ENCODE measurements at places on chromosomes 5 and 9.
A peak's percentile ranks its signal among the peaks of the same experiment; 100 is the strongest.

- no peak for DNase-seq
Observed at GRCh38 chr9:529731-530130, 311.8 kb upstream of the DMRT1 start.

GRCh38 chr5:179816796-179817469 lies 3.8 kb upstream of the SQSTM1 start:
- no peak for DNase-seq

DNA sequence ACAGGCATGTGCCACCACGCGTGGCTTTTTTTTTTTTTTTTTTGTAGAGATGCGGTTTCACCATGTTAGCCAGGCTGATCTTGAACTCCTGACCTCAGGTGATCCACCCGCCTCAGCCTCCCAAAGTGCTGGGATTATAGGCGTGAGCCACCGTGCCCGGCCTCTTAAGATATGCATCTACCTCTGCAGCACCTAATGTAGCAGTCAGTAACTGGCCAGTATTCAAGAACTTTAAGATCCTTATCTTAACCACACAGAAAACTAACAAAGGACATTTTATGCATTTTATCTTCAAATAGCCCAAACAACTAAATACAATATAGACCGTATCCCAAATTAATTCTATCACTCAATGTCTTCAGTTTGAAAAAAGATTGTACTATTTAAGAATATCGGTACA lies 618.7 kb downstream of the TLE1 start:
- DNase-seq = no peak

- DNase-seq = no peak
Observed at GRCh38 chr9:88957526-88957925, 33.7 kb upstream of the S1PR3 start.

GRCh38 chr5:144731786-144732185 lies 561.1 kb downstream of the KCTD16 start:
- no peak for DNase-seq

DNA sequence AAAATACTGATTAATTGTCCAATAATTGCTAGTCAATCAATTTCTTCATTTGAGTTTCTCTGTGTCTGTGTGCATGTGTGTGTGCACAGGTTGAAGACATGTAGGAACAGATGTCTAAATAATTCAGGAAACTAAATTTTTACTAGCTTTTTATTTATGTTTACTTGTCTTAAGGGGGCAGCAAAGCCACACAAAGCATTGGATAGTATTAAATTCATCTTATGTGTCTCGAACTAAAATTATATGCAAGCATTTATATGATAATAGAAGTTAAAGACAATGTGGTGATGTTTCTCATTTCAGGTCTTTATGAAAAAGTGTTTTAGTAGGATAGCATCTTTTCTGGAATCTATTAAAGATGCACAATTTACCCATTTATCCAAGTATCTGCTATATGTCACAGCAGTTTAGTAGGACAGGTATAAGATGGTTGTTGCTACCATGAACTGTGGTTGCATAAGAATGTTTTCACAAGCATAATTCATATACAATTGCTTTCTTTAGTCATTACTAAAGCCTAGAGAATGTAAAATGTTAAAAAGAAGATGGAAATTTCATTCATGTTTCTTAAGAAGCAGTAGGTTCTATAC lies 784.6 kb upstream of the NUDT12 start:
- peak; percentile 79 for DNase-seq

GRCh38 chr5:52725065-52725746 lies 62.5 kb upstream of the ITGA1 start:
- peak; percentile 26 for DNase-seq

DNA sequence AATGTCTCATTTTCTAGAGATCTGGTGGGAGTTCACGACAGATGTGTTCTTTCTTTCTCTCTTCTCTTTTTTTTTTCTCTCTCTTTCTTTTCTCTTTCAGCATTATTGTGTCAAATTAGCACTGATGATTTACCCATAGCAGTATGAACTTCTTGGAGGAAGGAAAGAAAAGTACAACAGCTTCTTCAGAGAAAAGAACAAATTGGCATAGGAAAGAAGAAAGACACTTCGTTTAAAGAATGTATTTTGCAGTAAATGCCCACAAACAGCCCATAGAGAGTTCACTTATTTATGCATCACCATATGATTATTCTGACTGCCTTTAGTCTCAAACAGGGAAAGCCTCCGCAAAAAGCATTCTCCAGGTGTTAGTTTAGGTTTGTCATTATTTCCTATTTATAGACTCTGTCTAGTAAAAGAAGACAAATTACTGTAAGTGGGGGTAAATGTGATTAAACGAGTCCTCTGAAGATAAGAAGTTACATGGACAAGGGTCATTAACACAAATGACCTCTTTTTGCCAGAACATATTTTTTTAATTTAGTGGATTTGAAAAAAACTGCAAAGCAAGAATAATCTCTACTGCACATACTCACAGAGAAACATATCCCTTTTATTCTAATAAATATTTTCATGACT lies 68.0 kb downstream of the POU5F2 start:
- no peak for DNase-seq

DNA sequence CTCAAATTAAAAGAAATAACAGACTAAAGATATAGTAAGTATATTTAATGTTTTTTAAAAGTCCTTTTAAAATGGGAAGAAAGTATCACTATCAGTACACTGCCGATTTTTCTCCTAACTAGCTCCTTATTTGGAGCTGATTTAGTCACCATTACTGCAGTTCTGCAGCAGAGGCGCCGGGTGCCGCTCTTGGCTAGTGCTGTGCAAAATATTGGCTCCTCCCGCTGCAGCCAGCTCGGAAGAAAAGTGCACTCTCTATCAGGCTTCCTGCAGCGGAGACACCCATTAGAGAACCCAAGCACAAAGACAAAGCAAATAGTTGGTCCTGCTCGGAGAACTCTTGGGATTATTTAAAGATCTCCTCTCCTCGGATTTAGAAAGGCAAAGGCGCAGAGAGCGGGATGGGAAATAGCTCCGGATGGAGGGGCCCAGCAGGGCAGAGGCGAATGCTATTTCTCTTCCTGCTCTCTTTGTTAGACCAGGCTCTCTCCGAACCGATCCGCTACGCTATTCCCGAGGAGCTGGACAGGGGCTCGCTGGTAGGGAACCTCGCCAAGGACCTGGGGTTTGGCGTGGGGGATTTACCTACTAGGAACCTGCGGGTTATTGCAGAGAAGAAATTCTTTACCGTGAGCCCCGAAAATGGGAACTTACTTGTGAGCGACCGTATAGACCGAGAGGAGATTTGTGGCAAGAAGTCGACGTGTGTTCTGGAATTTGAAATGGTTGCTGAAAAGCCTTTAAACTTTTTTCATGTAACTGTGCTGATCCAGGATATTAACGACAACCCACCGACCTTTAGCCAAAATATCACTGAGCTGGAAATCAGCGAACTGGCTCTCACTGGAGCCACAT lies at the start of gene PCDHGB3:
Gene PCDHGB3 (plus strand): TSS at position 249 of the 855 bp plus-strand sequence. CDS start 153 bp downstream, at position 402.
- DNase-seq = no peak

DNA sequence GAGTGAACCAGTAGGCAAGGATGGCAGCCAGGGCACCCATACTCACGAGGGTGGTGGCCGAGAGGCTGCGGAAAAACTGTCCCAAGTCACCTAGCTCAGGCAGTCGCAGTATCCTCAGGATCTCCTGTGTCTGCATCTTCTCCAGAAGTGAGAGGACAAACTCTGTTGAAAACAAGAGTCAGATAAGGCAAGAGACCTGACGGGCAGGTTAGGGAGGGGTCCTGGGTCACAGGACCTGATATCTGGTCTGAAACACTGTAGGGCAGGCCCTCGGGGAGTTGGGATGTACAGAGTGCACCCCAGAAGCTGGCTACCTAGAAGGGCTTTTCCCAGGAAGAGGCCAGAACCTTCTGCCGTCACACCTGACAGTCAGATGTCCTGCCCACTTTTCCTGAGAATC lies 17.4 kb downstream of the ACSL6 start:
- DNase-seq = no peak

DNA sequence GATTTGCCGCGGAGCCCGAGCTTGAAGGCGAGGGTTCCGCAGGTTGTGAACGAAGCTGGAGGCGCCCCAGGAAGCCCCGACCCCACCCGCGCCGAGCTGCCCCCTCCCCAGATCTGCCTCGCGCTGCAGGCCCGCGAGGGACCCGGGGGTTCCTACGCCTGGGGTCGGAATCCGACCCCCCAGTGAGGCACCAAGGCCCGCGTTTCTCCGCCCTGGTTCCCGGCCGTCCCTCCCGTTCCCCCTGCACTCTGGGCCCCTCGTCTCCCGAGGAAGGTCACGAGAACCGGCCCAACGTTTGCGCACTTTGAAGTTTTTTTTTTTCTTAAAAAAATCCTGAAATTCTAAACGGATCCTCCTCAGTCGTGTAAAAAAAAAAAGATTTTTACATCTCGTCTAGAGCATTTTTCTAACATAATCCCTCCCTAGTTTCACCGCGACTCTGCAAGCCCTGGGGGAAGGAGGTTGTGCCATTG lies 880 bp upstream of the GFPT2 start:
- no peak for DNase-seq

DNA sequence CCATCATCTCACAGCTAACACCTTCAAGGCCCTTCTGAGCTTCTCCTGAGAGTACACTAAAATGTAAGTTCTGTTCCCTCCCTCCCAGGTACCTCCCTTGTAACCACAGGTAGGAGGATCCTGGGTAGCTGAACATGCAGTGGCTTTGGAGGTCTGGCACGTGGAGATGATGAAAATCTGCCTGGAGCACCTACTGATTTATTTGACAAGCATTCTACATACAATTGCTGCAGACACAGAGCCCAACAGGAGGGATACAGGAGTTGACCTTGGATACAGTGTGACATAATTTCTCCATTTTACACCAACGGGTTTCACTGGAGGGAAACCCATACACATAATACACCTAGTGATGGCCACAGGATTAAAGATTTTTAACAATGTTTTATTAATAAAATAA lies 478.7 kb downstream of the SEMA5A start:
- DNase-seq = no peak

DNA sequence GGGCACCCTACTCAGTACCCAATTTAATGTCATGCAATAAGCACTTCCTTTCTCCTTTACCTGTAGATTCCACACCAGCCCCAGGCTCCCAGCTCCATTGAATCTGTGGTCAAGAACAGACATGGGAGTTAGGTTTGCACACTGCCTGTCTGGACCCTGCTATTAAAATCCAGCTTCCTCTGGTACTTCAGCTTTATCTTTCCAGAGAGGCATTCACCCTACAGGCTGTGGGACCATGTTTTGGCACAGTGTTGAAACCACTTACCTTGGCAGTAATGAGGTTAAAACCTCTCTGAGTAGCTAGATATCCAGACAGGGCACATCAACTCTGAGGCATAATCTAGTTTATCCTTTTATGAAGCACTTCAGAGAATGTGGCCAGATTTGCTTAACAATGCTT lies 191.5 kb upstream of the PCSK5 start:
- DNase-seq = no peak

DNA sequence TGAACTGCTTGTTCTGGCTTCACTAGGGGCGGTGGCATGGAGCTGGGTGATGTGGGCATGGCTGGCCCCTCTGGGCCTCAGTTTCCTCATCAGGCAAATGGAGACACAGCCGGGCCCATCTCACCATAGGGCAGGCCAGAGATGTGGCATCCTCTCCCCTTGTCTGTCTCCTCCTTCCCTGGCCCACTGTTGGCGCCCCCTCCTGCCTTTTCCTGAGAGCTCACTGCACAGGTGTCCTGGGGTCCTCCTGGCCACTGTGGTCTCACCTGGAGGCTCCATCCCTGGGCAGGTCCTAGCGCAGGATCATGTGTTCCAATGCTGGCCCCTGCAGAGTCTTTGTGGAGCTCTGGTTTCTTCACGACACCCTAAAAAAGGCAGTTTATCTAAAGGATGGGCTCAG lies 53.5 kb downstream of the NEK6 start:
- DNase-seq = no peak

DNA sequence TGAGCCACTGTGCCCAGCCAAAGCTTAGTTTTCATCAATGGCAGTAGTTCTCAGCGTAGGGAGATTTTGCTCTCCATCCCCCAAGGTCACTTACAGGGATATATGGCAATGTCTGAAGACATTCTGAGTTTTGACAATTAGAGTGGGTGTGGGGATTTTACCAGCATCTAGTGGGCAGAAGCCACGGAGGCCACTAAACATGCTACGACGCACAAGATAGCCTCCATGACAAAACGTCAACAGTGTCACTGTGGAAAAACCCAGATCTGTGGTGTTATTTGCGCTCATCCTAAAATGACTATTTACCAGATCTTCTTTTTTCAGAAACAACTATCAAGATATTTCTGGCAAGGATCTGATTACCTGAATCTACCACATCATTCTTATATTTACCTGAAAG lies 68.2 kb downstream of the CDC14B start:
- DNase-seq = no peak

- DNase-seq = no peak
Observed at GRCh38 chr5:140408750-140409241, 7.2 kb downstream of the ANKHD1 start.

DNA sequence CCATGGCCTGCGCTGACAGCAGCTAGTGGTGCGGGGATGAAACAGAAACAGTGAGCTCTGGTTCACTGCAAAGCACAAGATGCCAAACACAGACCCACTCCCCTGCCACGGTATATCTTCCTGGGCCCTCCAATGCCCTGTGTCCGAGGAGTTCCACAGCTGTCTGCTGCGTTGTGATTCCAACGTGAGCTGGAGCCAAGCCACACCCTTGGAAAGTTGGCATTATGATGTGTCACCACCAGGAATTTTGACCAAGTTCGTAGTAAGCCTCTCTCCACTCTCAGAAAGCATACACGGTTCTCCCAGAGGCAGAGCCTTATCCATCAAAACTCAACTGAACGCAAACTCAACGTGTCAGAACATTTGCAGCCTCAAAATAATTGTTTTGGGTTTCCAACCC lies 55.6 kb downstream of the MACROH2A1 start:
- no peak for DNase-seq

- no peak for DNase-seq
Observed at GRCh38 chr5:8766448-8766847, 779.4 kb downstream of the SEMA5A start.

DNA sequence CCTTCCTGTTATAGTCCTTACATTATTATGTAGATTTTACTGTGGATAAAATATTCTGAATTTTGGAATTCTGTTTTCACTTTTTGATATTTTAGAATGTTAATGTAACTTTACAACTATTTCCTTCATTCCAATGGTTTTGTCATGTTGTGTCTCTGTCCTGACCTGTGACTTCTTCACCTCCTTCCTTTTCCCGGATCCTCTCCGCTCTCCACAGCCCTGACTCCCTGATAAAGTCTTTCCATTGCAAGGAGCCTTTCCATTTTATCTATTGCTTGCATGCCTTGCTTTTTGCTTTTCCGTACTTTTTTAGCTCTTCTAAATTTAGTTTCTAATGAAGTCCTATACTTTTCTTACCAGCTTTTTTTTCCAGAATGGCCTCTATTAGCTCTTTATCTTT lies 117.6 kb upstream of the ARRDC3 start:
- DNase-seq = no peak

- no peak for DNase-seq
Observed at GRCh38 chr9:136352682-136353081, 10.9 kb downstream of the DNLZ start.

Data from OCI-M1 (cell line).